ENCODE measurements at places on chromosomes 2 and 18.
A peak's percentile ranks its signal among the peaks of the same experiment; 100 is the strongest.

DNA sequence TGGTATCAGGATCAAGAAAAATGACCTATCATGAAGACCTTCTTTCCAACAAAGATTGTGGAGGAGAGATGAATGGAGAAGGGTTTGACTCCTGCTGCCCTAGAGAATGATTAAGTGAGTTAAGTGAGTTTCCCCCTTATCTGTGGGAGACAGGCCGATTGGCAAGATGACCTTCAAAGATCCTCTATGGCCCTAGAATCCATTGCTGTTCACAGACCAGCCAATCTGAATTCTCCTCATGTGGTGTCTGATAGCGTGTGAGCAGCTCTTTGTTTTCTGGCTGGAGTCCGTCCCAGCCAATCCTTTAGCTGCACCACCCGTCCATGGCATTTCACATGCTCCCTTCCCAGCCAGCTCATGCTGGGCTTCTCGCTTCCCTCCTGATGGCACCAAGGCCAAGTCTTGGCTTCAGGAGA is 79.4 kb downstream of the MARCHF4 start:
- peak; percentile 86 for DNase-seq

DNA sequence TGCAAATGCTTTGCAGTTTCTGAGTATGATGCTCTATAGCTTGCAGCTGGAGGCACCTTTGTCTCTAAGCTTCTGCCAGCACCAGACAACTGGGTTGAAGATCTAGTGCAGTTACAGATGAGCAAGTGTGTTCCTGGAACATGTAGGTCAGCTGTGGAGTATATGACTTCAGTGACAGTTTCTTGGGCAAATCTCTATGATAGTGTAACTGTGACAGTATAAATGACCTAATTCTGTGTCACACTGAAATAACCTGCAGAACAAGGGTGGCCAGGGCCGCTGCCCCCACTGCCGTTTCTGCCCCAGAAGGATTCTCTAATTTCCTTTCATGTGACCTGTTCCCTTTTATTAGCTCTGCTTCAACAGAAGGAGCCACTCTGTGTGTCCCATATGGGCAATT is 145.3 kb upstream of the DAPL1 start:
- DNase-seq = no peak

DNA sequence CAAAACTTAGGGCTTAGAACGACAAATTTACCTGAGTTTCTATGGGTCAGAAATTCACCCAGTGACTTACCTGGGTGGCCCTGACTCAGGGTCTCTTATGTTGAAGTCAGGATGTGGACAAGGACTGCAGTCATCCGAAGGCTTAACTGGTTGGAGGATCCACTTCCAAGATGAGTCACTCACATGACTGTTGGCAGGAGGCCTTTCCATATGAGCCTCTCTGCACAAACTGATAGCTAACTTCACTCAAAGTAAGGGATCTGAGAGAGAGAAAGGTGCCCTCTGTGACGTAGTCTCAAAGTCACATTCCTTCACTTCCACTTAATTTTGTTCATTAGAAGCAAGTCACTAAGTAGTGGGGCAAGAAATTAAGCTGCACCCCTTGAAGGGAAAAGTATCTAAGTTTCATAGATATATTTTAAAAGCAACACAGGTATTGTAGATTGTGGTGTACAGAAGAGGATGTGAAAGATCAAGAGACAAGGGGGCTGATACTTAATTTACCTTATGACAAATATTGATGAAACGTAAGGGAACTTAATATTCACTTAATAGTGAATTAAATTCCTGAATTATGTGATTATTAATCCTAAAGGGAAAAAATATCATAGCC is 48.4 kb downstream of the TANK start:
- DNase-seq = no peak

DNA sequence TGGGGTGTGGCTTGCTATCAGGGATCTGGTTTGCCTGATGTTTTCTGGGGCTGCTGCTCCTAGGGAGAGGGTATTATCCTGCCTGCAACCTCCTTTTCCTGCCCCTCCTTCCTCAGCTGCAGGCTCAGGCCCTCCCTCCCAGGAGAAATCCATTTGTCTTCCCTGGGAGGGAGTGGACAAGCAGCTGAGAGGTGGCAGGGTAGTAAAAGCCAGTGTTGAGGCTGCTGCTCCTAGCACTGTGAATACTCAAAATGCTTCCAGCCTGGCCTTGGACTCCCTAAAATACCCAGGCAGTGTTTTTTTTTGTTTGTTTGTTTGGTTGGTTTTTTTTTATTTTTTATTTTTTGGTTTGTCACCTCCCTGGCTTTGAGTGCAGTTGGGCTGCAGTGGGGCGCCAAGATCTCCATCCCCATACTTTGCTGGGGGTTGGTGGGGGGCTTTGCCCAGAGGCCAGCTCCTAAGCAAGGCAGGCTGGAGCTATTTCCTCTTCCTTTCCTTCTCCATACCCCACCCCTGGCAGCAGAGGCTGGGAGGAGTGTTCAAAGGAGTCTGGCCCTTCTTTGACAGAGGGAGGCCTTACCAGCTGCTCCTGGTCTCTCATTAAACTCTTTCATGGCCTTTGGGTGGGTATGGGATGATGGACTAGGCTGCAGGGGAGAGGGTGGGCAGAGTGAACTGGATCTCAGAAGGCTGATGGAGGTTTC is 13.6 kb downstream of the HOXD3 start:
- no peak for DNase-seq

DNA sequence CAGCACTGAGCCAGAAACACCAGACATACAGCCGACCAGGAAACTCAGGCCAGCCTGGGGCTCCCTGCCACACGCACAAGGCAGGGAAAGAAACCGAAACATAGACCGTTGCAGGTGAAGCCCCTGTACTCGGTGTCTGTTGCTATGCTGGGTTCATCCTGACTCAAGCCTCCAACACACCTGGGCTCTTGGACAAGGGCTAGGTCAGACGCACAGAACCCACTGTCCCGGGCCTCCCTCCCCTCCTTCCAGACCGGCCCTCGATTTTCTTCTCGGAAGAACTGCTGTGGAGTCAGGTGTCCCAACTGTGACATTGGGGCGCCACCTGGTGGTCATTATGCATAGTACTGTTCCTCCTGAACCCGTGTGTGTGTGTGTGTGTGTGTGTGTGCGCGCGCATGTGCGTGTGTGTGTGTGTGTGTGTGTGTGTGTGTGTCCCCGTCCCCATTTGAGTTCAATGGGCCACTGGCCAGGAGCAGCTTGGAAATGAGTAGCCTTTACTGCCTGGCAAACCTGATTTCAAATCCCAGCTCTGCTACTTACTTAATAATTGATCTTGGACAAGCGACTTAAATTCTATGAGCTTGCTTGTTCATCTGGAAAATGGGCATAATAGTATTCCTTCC is 55.4 kb upstream of the GLI2 start:
- peak; percentile 94 for DNase-seq

- no peak for DNase-seq
These were observed 313.8 kb downstream of the LNPK start for GRCh38 chr2:175688243-175688642.

GRCh38 chr2:66570471-66570870 is 135.5 kb downstream of the MEIS1 start:
- DNase-seq = no peak

DNA sequence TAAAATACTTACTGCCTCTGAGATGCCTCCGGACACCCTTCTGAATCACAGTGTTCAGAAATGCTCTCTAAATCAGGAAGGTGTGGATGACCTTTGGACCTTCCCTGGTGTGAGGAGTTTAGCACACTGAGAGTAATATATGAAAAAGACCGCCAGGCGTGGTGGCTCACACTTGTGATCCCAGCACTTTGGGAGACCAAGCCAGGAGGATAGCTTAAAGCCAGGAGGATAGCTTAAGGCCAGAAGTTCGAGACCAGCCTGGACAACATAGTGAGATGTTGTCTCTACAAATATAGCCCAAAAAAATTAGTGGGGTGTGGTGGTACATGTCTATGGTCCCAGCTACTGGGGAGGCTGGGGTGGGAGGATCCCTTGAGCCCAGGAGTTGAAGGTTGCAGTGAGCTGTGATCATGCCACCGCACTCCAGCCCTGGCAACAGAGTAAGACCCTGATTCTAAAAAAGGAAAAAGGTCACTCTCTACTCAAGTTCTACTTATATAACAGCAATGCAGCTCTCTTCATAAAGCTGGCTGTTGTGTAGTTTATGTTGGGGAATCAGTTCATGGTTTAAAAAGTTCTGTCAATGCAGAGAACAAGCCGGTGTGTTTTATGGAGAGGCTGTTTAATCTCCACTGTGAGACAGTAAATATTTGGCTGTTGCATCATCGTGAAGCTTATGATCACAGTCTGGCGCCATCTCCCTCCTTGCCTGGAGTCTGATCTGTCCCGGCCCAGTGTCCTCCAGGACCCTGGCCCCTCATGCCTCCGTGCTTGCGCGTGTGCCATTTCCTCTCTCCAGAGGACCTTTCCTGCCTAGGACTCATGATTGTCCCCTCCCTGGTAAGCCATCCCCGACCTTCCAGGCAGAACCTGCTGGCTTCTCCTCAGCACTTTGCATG is 184.5 kb downstream of the FAM210A start:
- DNase-seq = no peak

GRCh38 chr18:5604778-5605177 is 61.0 kb upstream of the EPB41L3 start:
- no peak for DNase-seq

DNA sequence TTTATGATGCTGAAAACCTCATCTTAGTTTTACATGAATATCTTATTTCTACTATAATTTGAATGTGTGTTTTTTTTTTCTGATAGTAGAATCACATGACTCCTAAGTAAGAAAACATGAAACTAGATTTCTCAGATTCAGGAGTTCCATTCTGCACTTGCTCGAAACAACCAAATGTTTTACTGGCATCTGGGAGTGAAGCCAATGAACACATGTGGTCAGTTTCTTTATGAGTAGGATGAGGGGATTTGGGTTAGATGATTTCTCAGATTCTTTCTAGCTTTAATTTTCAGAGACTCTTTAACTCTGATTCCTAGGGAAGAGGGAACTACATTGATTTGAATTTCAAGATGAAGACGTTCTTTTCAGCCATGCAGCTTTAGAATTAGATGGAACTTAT is 225.0 kb upstream of the NT5C1B start:
- no peak for DNase-seq

- no peak for DNase-seq
These were observed 13.7 kb upstream of the INO80C start for GRCh38 chr18:35511428-35511827.

DNA sequence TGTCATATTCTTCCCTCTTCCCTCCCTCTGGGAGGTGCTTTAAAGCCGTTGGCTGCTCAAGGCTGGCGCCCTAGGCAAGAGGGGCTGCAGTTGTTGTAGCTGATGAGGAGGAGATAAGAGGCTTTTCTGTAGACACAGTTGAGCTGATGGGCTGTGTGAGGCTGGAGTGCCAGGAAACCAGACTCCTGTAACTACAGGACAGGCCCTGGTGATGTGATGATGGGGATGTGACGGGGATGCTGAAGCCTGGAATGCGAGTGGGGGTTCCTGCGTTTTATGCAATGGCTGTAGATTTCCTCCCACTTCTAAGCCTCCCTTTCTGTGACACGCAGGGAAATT is 5.7 kb upstream of the EFR3B start:
- DNase-seq = no peak

DNA sequence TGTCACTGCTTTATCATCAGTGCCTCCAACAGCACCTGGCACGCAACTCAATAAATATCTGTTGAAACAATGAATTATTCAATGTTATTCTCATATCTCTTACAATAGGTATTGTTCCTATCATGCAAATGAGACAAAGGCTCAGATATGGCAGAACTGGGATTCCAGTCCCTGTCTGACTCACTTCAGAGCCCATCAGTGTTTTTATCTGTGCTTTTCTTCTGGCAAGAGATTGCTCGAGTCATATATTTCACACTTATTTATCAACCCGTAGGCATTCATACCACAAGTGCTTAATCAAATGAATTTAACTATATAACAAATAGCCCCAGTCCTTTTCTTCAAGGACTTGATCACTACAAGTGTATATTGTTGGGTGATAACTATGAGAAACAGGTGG is 76.4 kb upstream of the TSPYL6 start:
- DNase-seq = no peak

- no peak for DNase-seq
These were observed 128.7 kb downstream of the CAPN13 start for GRCh38 chr2:30678410-30679137.

DNA sequence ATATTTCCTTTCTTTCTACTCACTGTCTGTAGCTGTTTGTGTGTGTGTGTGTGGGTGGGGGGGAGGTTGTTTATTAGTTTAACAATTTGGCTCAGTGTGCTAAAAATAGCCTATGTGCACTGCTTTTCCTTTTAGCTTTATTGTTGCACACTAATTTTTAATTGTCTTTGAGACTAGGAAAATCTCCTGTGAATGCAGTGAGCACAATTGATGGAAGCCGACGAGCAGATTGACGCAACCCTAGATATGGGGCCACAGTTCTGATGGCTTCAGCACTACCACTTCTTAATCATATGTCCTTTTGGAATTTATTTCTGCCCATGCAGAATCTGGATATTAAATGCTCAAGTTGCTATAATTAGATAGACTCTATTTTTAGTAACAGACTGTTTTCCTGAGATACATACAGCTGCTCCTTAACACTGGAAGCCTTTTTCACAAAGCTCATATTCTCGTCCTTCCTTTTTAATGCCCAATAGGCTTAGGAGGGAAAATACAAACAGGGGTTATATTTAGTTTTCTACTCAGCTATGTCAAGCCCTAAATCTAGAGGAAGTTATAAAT is 109.1 kb downstream of the IRS1 start:
- no peak for DNase-seq

- no peak for DNase-seq
These were observed 36.8 kb upstream of the SEMA4C start for GRCh38 chr2:96906729-96907114.

DNA sequence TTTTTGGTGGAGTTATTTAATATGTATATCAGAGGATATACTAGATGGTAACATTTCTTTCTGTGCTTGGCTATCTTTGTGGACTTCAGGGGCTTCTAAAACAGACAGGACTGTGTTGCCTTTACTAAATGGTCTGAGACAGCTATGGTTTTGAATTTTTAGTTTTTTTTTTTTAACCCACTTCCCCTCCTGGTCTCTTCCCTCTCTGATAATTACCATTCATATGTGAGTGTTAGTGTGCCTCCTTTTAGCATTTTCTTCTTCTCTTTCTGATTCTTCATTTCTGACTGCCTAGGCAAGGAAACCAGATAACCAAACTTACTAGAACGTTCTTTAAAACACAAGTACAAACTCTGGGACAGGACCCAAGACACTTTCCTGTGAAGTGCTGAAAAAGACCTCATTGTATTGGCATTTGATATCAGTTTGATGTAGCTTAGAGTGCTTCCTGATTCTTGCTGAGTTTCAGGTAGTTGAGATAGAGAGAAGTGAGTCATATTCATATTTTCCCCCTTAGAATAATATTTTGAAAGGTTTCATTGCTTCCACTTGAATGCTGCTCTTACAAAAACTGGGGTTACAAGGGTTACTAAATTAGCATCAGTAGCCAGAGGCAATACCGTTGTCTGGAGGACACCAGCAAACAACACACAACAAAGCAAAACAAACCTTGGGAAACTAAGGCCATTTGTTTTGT is 52.7 kb downstream of the SMAD4 start:
- DNase-seq = no peak

All from posterior cingulate gyrus (tissue), 11 donors.